ENCODE measurements at places on chromosomes 2 and 18.

GRCh38 chr2:23548143-23548769 is 163.3 kb downstream of the KLHL29 start:
- no peak for DNase-seq

DNA sequence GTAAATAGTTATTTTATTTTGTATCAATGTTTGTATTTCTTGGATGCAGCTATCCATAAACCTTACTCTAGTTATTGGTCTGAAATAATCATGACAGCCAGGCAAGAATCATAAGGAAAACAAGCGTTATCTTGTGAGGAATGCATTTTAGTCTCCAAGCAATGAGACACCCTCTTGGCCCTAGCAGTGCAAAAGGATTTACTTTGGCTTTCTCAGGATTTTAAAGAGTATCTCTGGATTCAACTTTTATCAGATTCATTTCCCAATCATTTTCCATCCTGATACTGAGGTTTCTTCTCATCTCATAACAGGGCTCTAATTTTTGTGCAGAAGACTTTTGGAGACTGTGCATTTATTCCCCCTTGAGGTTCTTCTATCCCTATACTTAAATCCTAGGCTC is 480.8 kb downstream of the TMX3 start:
- no peak for DNase-seq

GRCh38 chr18:76791642-76792041 is 30.7 kb upstream of the ZNF236 start:
- no peak for DNase-seq

GRCh38 chr2:196176142-196176738 is 4.9 kb upstream of the STK17B start:
- peak; percentile 47 for DNase-seq

DNA sequence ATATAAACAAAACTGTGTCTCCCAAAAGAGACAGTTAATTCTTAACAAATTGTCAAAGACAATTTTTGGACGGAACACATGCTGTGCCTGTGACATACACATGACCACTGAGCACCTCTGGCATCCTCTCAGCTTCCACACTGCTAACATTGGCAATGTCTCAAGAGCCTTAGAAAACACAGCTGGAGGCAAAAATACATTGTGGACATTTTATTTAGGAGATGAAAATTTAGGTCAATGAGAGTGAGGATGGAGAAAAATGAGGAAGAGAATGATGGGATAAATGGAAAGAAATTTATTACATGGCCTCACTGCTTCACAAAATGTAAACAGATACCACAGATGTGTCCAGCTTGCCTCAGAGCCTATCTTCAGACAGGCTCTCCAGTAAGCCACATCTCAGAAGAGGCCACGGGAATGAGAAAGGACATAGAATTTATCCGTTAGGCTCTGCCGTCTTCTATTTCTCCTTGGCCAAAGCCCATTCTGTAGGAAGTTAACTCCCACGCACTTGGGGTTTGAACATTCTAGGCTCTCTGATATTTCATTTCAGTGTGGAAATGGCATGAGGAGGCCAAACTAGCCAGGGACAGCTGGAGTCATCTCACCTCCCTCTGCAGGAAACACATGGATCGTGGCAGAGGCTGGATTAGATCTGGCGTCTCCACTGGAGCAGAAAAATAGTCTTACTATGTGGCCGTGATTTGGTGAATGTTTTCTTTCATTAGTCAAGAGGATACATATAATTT is 519.4 kb upstream of the DSEL start:
- DNase-seq, result no peak

GRCh38 chr18:37351110-37351509 is 214.5 kb downstream of the CELF4 start:
- no peak for DNase-seq

- no peak for DNase-seq
Observed at GRCh38 chr2:184338771-184339170, 259.6 kb upstream of the ZNF804A start.

- DNase-seq, result no peak
Observed at GRCh38 chr2:149488706-149489440, 98.7 kb downstream of the MMADHC start.

DNA sequence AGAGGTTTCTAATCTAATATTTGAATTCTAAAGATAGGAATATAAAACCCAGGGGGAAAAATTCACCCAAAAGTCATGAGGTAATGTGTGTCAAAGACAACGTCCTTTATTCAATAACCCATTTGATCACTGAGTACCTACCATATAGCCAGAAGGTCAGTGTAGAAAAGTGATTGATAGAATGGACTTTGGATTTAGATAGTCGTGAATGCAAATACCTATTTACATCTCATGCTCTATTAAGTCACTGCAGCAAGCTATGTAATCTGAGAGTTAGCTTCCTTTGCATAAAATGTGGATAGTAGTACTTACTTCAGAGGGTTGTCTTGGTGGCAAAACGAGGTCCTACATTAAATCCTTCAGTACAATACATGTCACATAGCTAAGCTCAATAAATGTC is 27.8 kb upstream of the TRIB2 start:
- DNase-seq, result no peak

- no peak for DNase-seq
Observed at GRCh38 chr2:172101821-172102390, 794 bp downstream of the DLX2 start.

GRCh38 chr18:36655930-36656329 is 172.9 kb downstream of the TPGS2 start:
- no peak for DNase-seq

DNA sequence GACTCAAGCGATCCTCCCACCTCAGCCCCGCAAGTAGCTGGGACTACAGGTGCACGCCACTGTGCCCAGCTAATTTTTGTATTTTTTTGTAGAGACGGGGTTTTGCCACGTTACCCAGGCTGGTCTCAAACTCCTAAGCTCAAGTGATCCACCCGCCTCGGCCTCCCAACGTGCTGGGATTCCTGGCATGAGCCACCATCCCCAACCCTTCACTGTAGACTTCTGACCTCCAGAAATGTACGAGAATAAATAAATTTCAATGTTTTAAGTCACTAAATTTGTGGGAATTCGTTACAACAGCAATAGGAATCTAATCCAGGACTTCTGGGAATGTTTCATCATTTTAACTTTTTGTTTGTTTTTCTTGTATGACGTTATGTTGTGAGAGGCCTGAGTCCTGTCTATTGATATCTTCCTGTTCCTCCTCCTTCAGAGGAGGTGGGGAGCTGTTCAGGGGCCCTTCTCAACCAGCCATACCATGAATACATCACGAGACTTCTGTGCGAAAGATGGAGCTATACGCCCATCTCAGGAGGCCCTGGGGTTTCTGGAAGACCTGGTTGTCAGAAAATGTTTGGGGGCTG is 40.0 kb downstream of the TEX44 start:
- DNase-seq, result no peak
